ENCODE measurements at places on chromosomes 11 and 22.

- no peak for DNase-seq
Measured at GRCh38 chr11:22169833-22170232, 23.1 kb upstream of the ANO5 start.

DNA sequence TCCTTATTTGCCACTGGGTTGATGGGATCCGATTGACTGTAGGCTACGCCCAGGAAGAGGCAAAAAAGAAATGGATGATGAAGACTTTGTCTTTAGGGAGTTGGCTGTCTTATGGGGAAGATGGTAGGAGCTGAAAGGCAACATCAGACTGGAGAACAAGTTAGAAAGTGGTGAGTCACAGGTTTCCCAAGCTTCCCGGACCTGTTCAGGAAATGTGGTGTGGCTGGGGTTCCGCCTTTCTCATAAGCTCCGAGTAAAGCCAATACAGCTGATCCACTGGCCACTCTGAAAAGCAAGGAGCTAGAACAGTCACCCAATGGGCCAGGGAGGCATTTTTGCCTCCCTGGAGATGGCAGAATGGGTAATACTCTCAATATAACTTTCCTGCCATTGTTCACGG is 194.5 kb downstream of the SNX19 start:
- no peak for DNase-seq

DNA sequence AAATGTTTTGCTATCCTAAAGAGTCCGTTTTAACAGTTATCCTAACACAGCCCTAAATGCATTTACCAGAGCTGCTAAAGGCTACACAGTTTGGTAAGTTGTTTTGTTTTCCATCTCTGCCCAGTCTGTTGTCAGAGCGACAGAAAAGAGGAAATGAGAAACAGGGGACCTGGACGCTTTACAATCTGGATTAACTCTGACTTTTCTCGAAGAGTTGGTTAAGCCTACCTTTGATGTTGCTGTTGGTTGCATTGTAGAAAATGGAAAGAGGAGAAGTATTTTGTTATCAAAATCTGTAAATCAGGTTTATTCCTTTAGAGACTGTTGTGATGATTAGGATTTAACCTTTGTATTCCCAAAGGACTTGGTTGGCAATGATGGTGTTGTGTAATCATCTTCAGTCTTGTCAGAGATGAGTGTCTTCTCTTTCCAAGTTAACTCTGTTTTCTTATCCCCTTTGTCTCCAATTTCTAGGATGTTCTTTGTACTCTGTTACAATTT is 481 bp downstream of the ANGPTL5 start:
- no peak for DNase-seq

- no peak for DNase-seq
Measured at GRCh38 chr22:49862496-49862776, 8.8 kb downstream of the ZBED4 start.

- no peak for DNase-seq
Measured at GRCh38 chr11:8937659-8938058, 4.9 kb upstream of the C11orf16 start.

- no peak for DNase-seq
Measured at GRCh38 chr11:115155978-115156377, 348.2 kb downstream of the CADM1 start.

- no peak for DNase-seq
Measured at GRCh38 chr11:69834811-69835800, 15.9 kb upstream of the FGF3 start.

DNA sequence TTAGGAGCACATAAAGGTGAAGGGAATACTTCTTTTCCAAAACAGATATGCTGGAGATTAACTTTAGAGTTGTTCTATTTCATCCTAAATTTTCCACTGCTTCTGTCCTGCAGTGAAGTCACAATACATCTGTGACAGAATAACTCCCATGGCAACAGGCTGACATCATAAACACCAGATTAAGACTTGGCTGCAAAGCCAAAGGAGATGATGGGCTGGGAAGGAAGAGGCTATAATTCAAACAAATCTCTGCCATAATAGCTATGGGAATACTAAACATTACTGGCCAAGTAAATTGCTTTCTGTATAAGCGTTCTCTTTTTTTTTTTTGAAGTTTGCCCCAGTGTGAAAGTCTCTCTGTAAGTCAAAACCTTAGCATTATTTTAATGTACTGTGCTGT is 107.7 kb downstream of the CADM1 start:
- DNase-seq, result no peak

- no peak for DNase-seq
Measured at GRCh38 chr11:110777775-110778174, 65.5 kb upstream of the ARHGAP20 start.

DNA sequence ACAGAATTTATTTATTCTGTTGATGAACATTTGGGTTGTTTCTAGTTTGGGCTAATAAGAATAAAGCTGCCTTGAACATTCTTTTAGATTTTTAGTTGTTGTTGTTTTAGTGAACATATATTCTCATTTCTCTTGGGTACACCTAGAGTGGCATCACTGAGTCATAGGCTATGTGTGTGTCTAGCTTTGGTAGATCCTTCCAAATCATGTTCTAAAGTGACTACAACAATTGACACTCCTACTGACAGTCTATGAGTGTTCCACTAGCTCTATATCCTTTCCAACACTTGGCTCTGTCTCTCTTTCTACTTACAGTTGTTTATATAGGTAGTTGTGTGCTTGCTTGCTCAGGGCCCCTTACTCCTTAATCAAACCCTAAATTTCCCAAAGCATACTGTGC is 346.0 kb upstream of the NCAM1 start:
- no peak for DNase-seq

GRCh38 chr11:68727783-68728182 is 23.5 kb downstream of the TESMIN start:
- no peak for DNase-seq

GRCh38 chr11:100632941-100633452 is 54.1 kb upstream of the ARHGAP42 start:
- DNase-seq, result no peak

GRCh38 chr22:44685384-44686056 is 16.5 kb upstream of the PRR5 start:
- DNase-seq, result peak; percentile 73

GRCh38 chr11:19079643-19080440 is 19.3 kb upstream of the MRGPRX2 start:
- DNase-seq, result no peak

- DNase-seq, result no peak
Measured at GRCh38 chr11:1440066-1440465, 46.5 kb downstream of the MOB2 start.

DNA sequence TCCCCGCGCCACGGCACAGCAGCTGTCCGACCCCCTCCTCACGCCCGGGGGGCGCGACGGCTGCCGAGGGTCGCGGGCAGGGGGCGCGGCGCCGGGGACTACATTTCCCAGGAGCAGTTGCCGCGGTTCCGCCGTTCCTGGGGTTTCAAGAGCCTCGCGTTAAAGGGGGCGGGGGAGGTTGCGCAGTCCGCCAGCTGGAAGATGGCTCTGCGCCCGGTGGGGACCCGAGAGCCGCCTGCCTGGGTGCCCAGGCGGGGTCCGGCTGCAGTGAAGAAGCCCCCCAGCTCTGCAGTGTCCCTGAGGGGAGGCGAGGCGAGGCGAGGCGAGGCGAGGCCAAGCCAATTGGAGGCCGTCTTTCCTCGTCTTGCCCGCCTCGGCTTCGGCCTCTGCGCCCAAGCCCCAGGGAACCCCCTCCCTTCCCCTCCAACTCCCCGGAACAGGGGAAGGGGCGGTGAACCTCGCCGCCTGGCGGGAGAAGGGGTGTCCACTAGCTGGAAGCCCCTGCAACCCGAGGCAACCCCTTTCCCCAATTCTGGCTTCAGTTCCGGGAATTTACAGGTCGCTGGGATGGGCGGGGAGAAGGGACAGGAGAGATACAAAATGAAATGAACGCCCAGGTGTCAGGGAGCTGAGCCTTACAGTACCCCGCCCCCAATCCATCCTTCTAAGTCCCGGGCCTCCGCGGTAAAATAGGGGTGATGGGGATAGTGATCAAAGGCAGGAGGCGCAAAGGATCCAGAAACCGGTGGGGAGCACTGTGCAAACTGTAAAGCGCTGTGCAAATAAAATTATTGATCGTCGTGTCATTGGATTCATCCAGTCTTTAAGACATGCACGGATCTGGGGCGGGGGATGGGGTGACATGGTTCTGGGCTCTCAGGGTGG is 5.2 kb upstream of the GCAT start:
- DNase-seq, result no peak

- DNase-seq, result peak; percentile 31
Measured at GRCh38 chr11:75275581-75275980, 35.0 kb downstream of the TPBGL start.

DNA sequence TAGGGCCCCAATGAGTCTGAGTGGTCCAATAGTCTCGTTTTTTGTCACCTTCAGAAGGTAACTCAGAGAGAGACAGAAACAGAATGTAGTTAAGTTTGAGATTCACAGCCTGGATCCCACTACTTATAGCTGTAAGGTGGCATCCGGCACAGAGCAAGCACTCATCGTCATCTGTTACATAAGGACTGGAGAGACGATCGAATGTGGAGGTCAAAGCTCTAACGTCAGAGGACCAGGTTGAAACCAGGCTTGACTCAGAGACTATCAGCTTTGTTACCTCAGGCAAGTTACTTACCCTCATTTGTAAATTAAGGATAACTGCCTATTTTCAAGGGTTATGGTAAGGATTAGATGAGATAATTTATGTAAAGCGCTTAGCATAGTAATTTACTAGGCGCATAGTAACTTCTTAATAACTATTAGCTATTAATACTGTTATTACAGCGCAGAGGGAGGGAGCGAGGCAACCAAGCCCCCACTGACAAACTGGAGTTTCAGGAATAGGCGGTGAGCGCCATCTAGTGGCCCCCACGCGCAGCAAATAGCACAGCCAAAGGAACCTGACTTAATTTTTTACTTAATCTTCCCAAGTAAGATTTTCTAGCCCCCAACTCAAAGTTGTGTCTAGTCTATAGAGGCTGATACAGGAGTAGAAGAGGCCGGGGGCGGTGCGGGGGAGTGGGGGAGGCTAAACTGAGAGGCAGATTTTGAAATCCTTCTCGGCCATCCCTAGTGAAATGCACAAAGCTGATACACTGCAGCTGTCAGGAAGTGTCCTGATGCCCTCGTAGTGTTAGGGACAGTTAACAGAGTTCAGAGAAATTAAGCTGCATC is 29.0 kb upstream of the API5 start:
- DNase-seq, result peak; percentile 1

DNA sequence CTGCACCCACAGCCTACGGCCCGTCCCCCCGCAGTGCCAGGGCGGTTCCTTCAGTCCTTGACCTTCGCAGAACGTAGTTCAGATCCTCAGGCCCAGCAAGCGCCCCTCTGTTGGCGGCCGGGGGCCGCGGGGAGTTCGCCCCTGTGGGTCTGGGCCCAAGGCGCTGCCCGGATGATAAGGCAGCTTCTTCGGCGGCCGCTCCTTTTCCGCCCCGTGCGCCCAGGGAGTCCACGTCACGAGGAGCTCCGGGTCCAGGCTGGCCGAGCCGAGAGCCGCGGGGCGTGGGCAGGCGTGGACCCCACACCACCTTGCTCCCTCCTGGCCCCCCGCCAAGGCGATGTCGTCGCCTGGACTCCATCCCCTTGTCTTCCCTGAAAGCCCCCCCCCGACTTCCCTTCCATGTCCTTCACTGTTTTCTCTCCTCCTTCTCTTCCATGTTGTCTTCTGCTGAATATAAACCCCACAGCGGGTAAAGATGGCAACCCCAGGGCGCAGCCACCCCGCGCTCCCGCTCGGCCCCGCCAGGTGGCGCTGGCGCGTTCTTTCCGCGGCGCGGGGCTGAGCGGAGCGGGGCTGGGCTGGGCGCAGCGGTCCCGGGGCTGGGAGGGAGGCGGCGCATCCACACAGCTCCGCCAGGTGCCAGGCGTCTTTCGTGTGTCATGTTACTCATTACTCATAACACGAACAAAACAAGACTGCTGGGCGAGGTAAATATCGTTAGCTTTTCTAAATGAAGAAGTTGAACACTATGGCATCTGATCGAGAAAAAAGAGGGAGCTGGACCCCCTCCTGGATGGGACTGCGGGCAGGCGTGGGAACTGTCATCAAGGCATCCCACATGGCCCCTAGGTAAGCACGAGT is 321.0 kb downstream of the NTM start:
- no peak for DNase-seq

GRCh38 chr11:113725913-113726312 is 19.8 kb upstream of the TMPRSS5 start:
- no peak for DNase-seq

DNA sequence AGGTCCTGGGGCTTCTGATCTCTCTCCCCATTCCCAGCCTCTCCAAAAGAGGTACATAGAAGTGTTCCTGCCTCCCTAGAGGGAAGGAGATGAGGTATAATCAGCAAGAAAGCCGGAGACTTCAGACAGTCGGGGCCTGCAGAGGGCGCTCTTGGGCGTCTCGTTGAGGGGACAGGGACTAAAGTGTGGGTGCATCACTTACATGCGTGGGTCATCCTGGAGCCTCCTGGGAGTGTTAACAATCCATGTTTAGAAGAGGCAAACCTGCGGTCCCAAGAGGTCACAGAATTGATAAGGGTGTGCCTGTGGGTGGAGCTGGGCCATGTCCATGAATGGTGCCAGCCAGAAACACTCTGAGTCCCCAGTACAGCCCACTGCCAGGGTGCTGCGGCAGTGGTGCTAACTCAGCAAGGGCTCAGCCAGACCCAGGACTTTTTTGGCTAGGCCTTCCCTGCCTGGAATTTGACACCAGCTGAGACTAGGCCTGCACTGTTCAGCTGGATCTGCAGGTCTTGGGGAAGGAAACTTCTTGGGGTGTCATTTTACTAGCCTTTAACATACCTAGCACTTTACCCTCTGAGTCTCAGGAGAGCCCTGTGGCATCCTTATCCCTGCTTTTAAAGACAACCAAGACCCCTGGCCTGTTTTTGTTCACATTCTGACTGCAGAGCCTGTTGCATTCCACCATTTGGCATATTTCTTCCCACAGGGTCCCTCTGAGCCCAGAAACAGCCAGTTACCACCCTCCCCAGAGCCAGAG is 5.5 kb downstream of the YDJC start:
- DNase-seq, result peak; percentile 38

GRCh38 chr11:132632641-132633124 is 899.6 kb downstream of the OPCML start:
- DNase-seq, result no peak

DNA sequence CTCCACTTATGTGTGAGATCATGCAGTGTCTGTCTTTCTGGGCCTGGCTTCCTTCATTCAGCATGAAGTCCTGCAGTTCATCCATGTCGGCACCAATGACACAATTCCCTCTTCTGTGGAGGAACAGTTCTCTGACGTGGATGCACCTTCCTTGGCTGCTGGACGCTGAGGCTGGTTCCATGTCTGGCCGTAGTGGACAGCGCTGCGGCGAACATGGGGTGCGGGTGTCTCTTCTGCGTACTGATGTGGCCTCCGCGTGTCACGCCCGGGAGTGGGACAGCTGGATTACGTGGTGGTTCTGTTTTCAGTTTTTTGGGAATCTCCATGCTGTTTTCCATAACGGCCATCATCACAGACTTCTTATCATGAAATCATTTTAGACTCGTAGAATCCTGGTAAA is 16.9 kb upstream of the MUC2 start:
- DNase-seq, result no peak

- DNase-seq, result no peak
Measured at GRCh38 chr11:34667810-34668582, 47.1 kb downstream of the EHF start.

Measured in stimulated activated CD8-positive, alpha-beta memory T cell treated with anti-CD3 and anti-CD28 coated beads, Interleukin-15, amount 100 ng/mL, for 48 hours (primary cell).